ENCODE measurements at places on chromosomes 2 and 18. TPM values are rescaled to one million over a fixed set of nuclear protein-coding genes. Genes with fewer than 3 reads are reported as not detected.
A peak's percentile ranks its signal among the peaks of the same experiment; 100 is the strongest.

- no peak for DNase-seq
Measured at GRCh38 chr2:191195021-191195420, 44.2 kb upstream of the STAT4 start.

DNA sequence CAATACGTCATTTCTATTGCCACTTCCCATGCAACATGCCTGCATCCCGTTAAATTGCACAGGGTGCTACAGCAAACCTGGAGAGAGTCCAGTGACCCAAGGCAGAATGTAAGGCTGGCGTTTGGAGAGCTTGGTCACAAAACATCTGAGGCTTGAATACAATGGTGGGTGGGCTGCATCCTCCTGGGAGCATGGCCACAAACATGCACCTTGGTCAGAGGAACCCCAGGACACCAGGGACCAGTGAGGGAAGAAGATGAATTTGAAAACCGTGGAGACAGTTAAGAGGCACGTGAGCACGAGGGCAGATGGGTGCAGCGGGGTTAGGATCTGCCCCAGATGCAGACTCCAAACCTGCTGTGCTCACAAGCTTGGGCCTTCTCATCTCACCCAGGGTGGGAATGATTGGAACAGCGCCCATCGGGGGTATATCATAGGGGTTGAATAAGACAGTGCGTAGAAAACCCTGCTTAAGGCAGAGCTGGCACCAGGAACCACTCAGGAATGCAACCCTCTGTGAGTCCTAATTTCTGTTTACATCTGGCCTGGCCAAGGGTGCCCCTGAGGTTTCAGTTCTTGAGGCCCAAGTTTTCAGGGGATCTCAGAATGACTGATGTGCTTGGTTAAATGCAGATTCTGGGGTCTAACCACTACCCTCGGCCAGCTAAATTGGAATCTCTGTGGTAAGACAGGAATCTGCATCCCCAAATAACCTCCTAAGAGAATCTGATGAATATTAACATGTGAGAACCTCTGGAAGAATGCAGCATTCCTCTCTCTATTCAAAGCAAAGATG, 97.2 kb downstream of the ARL4C start:
- DNase-seq = no peak

- no peak for DNase-seq
Measured at GRCh38 chr2:19887510-19887909, 14.3 kb downstream of the TTC32 start.

DNA sequence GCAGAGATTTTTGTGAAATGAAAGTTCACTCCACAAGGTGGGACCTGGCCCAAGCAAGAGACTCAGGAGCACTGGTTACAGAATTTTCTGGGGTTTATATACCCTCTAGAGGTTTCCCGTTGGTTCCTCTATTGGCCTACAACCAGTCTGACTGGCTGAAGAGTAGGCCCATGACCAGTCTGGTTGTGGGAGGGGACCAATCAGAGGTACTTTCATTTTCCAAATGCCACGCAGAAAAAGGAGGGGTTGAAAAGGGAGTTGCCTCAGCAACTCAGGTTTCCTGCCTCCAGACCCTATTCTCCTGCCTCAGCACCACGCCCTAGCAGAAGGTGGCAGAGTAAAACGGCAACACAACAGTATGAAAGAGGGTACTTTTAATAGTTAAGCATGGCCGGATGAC, 98.4 kb downstream of the COLEC12 start:
- no peak for DNase-seq

EHD3 gene
- total RNA-seq = 1.8 TPM

DNA sequence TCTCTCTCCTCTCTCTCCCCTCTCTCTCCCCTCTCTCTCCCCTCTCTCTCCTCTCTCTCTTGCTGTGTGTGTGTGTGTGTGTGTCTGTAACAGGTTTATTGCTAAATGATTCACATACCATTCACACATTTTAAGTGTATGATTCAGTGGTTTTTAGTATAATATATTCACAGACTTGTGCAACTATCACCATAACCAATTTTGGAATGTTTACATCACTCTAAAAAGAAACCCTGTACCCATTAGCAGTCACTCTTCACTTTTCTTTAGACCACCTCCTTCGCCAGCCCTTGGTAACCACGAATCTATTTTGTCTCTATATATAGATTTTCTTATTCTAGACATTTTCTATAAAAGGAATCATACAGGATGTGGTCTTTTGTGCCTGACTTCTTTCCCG, 11.4 kb downstream of the THNSL2 start:
- DNase-seq = no peak

DNA sequence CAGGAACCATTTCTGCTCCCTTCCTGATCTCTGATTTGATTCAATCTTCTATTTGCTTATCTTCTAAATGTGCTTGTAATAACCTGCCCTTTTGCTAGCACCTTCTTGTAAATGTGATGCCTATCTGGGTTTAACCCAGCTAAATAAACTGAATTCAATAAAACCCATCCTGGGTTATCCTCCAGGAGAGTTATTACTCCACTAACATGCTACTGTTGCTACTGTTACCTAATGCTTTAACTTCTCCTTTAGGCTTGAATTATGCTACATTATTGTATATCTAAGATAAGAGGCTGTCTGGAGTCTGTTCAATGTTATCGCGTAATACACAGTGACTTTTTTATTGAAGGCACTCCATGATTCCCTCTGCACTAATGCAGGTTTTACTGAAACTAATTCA, 206.5 kb upstream of the CTAGE1 start:
- no peak for DNase-seq

DNA sequence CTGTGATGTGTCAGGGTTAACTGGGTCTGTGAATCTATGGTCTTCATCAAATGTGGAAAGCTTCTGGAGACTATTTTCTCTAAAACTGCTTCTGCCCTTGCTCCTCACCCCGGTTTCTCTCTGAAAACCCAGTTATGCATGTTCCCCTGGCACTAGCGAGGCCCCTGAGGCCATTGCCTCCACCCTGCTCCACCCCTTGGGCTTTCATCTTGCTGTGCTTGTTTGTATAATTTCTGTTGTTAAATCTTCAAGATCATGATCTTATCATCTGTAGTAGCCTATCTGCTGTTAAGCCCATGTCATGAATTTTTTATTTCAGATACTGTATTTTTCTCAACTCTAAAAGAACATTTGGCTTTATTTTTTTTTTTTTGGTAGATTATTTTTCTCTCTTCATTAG, 14.9 kb upstream of the ANO7 start:
- DNase-seq = no peak

DNA sequence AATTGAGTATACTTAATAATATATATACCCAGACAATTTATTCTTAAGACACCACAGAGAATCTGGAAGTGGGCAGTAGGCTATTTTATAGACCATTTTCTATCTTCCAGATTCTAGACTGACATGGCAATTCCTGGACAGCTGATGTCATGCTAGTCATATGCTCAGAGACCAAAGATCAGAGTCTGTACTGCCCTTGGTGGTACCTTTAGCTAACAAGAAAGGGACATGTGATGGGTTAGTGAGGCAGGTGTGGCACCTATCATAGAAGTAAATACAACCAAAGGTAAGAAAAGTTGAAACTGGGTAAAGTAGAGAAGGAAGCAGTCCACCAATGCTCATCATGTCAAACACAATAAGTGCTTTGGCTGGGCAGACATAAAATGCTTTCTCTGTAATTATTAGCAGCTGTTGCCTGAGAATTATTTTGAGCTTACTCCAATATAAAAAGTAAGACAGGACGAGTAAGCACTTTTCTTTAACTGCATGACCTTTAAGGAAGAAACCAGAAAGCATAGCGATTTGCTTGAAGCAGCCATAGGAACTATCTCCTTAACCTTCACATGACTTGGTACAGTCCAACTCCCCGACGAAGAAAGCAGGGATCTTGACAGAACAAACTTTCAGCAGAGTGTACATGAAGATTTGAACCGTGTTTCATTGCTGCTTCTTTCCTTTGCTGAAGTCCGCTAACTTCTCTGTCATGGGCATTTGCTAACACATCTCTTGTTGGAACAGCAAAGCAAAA, 47.1 kb downstream of the SLC40A1 start:
- no peak for DNase-seq

GRCh38 chr2:54579682-54580620, 123.8 kb downstream of the SPTBN1 start:
- DNase-seq = no peak

DSG3 gene
- total RNA-seq = 0.13 TPM

- DNase-seq = no peak
Measured at GRCh38 chr18:50340078-50340477, 34.8 kb upstream of the SKA1 start.

DPP4 gene
- 0.35 TPM for total RNA-seq

- peak; percentile 72 for DNase-seq
Measured at GRCh38 chr2:20182241-20182931, 42.5 kb downstream of the SDC1 start.

DNA sequence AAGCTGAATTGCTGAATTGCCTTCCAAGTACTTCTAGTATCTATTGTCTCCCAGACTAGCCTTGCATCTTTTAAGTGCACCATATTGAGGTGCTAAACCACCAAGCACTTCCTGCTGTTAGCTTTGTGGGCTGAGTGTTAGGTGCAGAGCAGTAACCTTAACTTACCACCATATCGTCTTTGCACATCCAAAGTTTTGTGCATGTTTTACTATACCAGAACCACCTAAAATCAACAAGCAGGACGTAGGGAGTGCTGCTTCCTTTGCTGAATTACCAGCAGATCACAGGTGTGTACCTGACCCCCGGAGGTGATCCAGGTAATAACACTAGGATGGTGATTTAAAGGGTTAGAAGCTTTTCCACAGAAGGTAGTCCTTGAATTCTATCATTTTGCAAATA, 359.9 kb upstream of the HNRNPA3 start:
- no peak for DNase-seq

DNA sequence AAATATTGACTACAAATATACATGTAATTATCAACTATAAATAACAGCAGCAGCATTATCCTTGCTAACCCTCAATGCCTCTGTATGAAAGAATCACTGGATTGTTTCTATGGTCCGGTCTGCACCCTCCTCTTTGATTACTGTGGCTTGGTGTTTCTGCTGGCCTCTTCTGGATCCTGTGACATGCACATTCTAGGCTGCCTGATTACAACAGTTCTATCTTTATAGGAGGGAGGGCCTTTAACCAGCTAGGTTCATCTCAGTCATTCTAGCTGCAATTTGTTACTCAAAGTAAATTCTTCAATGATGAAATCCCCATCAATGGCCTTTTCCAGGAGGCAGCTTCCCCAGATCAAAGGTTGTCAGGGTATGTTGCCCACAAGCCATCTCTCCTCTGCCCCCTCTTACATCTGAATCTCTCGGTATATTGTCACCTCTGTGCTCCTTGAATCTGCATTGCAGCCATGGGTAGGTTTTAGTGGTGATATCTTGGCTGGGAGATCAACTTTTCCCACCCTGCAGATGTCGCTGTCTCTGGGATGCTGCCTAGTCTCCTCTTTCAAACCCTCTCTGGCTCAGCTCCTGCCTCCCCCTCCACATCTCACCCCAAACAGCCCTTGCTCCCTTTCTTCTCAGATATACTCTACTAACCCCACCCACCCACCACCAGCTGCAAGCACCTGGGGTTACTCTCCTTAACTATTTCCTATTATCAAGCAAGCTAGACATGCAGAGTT, 106.2 kb upstream of the BZW1 start:
- DNase-seq = no peak

GRCh38 chr2:219516888-219517287, 2.6 kb downstream of the ASIC4 start:
- DNase-seq = no peak

GRCh38 chr2:204881655-204882054, 336.4 kb downstream of the PARD3B start:
- DNase-seq = no peak

DNA sequence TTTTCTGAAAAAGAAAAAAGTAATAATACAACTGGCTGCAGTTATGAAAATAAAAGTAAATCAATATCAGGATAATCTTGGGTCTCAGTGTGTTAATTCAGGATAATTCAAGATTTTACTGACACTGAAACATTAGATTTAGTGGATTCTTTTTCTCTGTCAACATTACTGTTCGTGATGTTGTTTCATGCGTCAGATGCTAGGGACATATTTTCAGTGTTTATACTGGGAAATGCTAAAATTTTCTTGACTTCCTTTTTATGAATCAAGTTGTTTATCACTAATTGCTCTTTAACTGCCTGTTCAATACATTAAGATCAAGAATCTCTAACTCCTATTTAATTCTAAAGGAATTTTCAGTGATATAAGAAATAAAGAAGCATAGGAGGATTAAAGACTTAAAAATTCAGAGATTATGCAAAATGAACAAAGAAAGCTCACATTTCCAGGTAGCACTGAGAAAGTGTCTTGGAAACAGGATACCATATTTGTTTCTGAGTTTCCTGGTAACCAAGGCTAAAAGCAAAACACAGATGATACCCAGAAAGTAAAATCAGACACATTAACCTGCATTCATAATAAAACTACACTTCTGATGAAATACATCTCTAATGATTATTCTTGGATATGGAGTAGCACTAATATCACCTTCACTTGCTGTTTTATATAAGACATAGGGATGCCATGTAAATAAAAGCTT, 174.0 kb downstream of the ARL4C start:
- no peak for DNase-seq

AGXT gene
- not detected for total RNA-seq

- DNase-seq = no peak
Measured at GRCh38 chr2:216802516-216803215, 57.2 kb downstream of the TNP1 start.

- peak; percentile 37 for DNase-seq
Measured at GRCh38 chr18:12308386-12309100, 502 bp downstream of the TUBB6 start.

- DNase-seq = no peak
Measured at GRCh38 chr2:228987441-228988155, 283.5 kb downstream of the PID1 start.

DNA sequence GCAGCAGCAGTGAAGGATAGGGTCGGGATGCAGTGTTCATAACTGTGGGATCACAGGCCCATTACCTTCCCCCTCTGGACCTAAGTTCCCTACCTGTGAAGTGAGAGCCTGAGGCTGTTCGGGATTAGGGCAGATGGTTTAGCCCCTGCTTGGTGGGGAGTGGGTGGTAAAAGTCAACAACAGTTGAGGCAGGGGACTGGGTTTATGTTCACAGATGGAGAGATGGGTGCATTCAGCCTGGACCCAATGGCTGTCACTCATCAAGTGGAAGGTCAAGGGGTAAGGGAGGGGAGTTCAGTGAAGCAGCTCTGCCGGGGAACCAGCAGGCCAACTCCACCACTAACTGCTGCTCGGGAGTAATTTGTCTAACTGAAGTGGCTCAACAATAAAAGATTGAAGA, 180.4 kb downstream of the FAM210A start:
- DNase-seq = no peak

All from PC-9 (cell line).